A549 treated with dexamethasone at 1 μM for 4 hours (cell line): ENCODE measurements at places on chromosomes 11 and 22. TPM values are rescaled to one million over a fixed set of nuclear protein-coding genes. Genes with fewer than 3 reads are reported as not detected.

Gene ARHGAP8
- 1.1 to 2.6 TPM (median 1.9 TPM) in 5 replicates for total RNA-seq

Gene DEUP1
- not detected in 5 replicates for total RNA-seq

Gene GGT1
- 85.7 to 110 TPM (median 107 TPM) in 5 replicates for total RNA-seq

Gene KRTAP5-11
- not detected in 5 replicates for total RNA-seq

Gene ZNF215
- 0.76 to 1.2 TPM (median 0.97 TPM) in 5 replicates for total RNA-seq

Gene SERPING1
- 0.41 to 1.2 TPM (median 0.95 TPM) in 5 replicates for total RNA-seq

Gene TSPAN32
- total RNA-seq: not detected in 5 replicates

Gene MMP8
- total RNA-seq: not detected in 5 replicates

Gene BMAL1
- 6.1 to 9.4 TPM (median 6.7 TPM) in 5 replicates for total RNA-seq

Gene OR4B1
- total RNA-seq: not detected in 5 replicates

Gene CARS1
- total RNA-seq: 55.0 to 70.5 TPM (median 58.9 TPM) in 5 replicates
